ENCODE measurements at places on chromosomes 4 and X.

DNA sequence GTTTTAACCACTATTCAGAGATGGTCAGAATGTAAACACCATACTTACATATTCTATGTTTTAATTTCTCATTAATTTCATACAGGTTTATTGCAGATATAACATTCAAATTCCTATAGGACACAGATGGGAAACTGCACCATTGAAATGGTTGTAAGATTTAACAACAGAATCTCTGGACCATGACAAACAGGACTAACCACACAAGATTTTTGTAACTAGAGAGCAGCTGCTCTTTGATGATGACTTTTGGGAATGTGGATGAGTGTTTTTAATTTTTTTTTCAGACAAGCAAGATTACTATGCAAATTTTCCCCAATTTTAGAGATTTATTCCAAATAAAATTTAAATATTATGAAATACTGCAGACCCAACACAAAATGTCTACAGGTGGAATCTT is 610.2 kb downstream of the PCDH18 start:
- no peak for DNase-seq

GRCh38 chr4:114365591-114365990 is 233.0 kb upstream of the UGT8 start:
- no peak for DNase-seq

- no peak for DNase-seq
Measured at GRCh38 chr4:25182937-25183336, 22.7 kb upstream of the SEPSECS start.

GRCh38 chr4:62549601-62550000 is 1349.5 kb downstream of the ADGRL3 start:
- DNase-seq = no peak

GRCh38 chrX:96791559-96791958 is 92.1 kb upstream of the RPA4 start:
- DNase-seq = no peak

- DNase-seq = no peak
Measured at GRCh38 chr4:124028182-124028581, 631.6 kb downstream of the SPRY1 start.

DNA sequence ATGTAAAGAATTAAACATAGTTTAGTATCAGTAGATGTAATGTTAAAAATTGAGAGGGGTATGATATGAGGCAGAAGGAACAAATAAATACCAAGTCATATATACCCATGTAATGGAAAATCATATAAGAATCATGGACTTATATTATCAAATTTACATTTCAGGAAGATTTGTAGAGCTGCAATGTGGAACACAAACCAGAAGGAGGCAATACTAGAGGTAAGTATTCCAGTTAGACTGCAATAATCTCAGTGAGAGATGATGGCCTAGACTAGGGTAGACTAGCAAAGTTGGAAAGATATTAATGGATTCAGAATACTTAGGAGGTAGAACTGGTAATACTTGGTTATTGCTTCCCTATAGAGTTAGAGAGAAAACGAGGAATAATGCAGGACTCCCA is 603.0 kb upstream of the KLHL4 start:
- no peak for DNase-seq

DNA sequence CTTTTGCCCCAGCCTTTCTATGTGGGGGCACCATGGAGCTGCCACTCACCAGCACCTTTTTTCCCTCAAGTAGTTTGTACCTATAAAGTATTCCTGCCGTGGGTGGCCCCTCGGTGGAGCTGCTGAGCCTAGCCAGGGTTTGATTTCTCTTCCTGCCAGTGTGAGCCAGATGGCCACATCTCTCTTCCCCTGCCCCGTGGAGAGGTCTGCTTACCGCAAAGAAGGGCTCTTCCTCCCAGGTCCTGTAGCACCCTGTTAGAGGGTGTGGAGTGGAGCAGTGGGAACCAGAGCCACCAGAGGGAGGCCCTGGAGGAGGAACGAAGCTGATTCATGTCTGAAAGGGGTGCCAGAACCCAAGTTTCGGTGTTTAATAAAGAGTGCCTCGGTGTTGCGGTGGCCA is 95.4 kb downstream of the PTTG2 start:
- DNase-seq = no peak

- DNase-seq = no peak
Measured at GRCh38 chr4:168919706-168920324, 90.2 kb downstream of the CBR4 start.

GRCh38 chr4:121077496-121077895 is 5.2 kb upstream of the NDNF start:
- no peak for DNase-seq

GRCh38 chr4:8133897-8134563 is 24.6 kb downstream of the ABLIM2 start:
- no peak for DNase-seq

- no peak for DNase-seq
Measured at GRCh38 chr4:91359041-91360031, 944.4 kb upstream of the GRID2 start.

DNA sequence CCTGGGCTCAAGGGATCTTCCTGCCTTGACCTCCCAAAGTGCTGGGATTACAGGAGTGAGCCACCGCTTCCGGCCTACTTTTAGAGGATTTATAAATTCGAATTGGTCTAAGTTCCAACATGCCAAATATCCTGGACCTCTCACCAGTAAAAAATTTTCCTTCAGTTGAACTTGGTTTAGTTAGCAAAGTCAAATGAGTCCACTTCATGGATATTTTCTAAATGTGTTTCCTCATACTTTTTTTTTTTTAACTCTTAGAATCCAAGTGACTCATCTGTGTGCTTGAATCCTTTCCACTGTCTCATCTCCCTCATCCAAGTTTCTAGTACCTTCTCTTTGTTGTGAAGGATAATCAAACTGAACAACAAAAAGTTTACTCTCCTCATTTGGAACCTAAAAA is 49.7 kb downstream of the RBM47 start:
- DNase-seq = no peak

- no peak for DNase-seq
Measured at GRCh38 chrX:16113978-16114565, 9.3 kb upstream of the GRPR start.

DNA sequence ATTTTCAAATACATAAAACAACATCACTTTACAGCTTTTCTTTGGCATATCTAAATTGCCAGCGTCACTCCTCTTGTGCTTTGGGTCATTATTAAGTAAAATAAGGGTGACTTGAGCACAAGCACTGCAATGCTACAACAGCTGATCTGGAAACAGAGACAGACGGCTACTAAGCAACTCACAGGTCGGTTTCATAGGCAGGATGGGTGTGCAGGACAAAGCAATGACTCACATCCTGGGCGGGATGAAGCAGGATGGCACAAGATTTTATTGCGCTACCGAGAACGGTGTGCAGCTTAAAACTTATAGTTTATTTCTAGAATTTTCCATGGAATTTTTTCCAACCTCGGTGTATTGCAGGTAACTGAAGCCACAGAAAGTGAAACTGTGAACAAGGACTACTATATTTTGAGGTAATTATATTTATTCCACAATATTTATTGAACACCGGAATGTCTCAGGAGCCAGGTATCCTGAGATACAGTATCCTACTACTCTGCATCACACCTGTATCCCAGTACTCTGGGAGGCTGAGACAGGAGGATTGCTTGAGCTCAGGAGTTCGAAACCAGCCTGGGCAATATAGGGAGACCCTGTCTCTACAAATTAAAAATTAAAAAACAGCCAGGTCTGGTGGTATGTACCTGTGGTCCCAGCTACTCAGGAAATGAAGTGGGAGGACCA is 215.5 kb downstream of the APBB2 start:
- no peak for DNase-seq

DNA sequence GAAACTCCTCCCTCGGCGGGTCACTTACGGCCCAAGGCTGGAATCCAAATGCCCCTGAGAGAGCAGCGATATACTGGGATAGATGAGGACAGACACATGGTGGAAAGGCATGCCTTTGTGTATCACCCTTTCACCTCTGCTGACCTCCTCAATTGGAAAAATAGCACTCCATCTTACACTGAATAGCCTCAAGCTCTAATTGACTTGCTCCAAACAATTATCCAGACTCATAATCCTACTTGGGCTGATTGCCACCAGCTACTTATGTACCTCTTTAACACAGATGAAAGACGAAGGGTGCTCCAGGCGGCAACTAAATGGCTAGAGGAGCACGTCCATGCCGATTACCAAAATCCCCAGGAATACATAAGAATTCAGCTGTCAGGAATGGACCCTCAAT is 1142.2 kb downstream of the ARAP2 start:
- DNase-seq = no peak

GRCh38 chrX:57451426-57452020 is 140.3 kb upstream of the ZXDB start:
- DNase-seq = no peak

GRCh38 chr4:183337349-183337748 is 15.1 kb upstream of the CLDN24 start:
- no peak for DNase-seq

- DNase-seq = no peak
Measured at GRCh38 chr4:78722878-78723277, 53.3 kb upstream of the BMP2K start.

DNA sequence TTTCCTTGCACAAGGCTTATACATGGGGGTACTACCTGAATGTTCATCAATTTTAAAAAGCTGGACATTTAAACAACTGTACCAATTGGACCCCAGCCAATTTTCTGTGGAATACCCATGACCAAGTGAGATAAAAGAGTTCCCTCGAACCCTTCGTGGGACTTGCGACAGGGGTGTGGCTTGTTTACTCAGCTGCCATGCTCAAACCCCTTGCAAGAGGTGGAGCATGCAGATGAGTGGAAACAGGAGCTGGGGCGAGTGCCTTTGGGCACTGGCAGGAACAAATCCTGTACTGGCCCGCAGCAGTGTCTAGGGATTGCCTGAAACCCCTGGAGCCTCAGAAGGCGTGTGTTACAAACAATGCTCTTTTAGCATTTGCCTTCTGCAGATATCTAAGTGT is 144.2 kb downstream of the PDHA2 start:
- DNase-seq = no peak

DNA sequence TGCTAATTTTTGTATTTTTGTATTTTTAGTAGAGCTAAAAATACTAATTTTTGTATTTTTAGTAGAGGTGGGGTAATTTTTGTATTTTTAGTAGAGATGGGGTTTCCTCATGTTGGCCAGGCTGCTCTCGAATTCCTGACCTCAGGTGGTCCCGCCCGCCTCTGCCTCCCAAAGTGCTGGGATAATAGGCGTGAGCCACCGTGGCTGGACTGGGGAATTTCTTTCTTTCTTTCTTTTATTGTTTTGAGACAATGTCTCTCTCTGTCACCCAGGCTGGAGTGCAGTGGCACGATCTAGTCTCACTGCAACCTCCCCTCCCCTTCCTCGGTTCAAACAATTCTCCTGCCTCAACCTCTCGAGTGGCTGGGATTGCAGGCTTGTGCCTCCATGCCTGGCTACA is 83.0 kb downstream of the FAM193A start:
- DNase-seq = no peak

DNA sequence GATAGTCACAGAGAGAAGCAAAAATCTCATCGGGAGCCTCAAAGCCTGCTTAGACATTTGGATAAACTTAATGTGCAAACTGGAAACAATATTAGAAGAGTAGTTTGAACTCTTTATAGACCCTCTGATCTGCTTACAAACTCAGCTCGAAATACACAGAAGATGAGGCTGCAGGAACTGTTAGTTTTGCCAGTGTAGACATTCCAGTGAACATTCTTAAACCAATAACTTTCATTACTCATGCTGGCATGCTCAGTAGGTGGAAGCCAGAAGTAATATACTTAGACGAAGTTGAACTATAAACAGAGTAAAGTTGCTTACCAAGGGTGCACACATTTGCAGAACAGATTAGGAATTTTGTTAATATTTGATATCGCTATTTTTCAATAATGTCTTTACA is 303.5 kb downstream of the ANKRD50 start:
- no peak for DNase-seq

DNA sequence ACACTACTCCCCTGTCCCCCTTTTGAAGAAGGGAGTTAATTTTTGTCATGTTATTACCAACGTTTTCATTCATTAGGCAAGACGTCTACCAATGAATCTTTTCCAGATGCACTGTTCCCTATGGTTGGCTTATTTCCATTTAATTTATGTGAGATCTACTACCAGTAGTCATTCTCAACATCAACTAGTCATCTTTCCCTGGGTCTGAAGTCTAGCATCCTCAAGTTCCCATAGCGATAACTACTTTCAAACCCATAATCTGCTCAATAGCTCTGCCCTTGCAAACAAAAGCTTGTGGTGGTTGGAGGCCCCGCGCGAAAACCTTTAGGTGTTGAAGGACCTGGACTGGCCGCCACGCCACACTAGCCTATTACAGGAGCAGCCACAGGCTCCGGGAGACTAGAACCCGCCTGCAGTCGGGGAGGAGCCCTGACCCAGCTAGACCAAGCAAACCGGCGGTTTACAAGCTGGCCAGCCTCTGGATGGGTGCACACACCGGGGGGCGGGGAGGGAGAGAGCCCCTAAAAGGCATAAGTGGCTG is 746 bp downstream of the PPAT start:
- peak; percentile 11 for DNase-seq

GRCh38 chr4:189767941-189768340 is 172.7 kb upstream of the FRG1 start:
- no peak for DNase-seq

- DNase-seq = no peak
Measured at GRCh38 chr4:156933633-156934258, 37.9 kb downstream of the PDGFC start.

DNA sequence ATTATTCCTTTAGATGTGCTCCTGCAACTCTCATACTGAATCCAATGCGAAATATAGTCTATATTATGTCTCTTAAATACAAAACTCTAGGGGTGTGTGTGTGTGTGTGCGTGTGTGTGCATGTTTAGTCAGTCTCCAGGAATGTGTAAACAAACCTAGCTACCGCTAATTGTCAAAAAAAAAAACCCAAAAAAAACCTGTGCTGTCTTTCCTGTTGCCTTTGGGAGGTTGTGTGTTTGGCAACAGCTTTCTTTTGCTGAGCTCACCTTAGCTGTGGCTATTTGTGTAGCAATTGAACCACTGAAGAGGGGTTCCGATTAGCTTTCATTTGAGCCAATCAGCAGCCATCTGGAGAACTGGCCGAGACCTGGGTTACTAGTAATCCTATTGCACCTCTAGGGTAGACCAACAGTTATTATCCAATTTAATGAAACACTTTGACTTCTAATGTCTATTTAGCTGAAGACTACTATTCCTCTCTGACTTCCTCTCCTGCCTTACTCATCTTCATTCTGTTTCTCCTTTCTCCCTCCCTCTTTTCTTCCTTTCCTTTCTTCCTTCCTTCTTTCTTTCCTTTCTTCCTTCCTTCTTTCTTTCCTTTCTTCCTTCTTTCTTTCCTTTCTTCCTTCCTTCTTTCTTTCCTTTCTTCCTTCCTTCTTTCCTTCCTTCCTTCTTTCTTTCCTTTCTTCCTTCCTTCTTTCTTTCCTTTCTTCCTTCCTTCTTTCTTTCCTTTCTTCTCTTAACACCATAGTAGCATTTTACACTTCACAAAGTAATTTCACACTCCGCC is 471.1 kb downstream of the GBA3 start:
- no peak for DNase-seq

DNA sequence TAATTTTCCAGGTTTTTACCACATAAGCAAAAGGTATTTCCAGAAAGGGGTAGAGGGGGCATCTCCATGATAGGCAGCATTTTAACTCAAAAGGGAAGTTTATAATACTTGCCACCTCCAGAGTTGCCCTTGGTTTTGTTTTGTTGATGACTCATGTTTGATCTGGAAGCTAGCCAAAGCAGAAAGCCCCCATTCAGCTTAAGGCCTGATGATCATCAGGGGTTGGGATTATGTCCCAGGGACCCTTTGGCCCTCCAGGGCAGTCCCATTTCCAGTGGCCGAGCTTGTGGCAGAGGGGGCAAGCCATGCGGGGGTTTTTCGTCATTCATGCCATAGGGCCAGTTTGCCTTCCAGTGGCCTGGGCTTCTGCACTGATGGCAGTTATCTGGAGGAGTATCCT is 143.0 kb upstream of the PLAC1 start:
- DNase-seq = no peak

All from CD4-positive, alpha-beta T cell treated with Interleukin-15 for 4 hours (primary cell).